ENCODE measurements at places on chromosomes 5 and 9. TPM values are rescaled to one million over a fixed set of nuclear protein-coding genes. Genes with fewer than 3 reads are reported as not detected.

GRCh38 chr9:136605988-136606660 is 56.6 kb upstream of the EGFL7 start:
- H3K36me3 ChIP-seq = no peaks in the 10 kb centered on the region
- no peak for DNase-seq

GRCh38 chr5:134464988-134465815 is 53.5 kb upstream of the CDKN2AIPNL start:
- H3K27ac ChIP-seq = peak overlapping the region; percentile 68
- H3K27me3 ChIP-seq = peaks cover 3% of the 10 kb centered on the region
- H3K36me3 ChIP-seq = no peaks in the 10 kb centered on the region
- peaks cover 17% of the 10 kb centered on the region for H3K4me1 ChIP-seq

DNA sequence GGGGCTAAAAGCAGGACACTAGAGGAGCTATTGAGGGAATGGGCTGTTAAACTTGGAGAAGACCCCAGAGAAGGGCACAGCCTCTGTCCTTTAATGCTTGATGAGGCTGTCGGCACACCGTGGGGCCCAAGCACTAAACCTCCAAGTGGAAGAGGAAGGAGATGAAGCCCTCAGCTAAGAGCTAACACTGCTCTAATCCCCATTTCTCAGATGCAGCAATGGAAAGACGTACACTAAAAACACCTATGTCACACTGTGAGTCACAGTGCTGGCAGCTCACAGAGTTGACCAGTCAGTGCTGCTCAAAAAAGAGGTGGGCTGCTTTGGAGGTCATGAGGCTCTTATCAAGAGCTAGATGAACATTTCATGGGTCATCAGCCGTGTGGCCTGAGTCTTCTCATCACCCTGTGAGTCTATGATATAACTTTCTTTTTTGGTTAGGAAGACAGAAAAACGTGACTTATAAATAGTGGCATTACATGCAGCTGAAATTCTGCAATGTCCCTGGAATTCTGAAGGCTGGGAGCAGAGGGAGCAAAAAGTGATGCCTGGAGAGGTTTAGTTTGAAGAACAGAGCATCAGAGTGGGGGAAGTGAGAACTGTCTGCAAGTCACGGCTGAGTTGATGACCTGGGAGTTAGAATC is 21.5 kb downstream of the TNFSF8 start:
- H3K27me3 ChIP-seq = no peaks in the 10 kb centered on the region
- peaks cover 83% of the 10 kb centered on the region for H3K36me3 ChIP-seq
- H3K4me1 ChIP-seq = peaks cover 74% of the 10 kb centered on the region
- no peak for DNase-seq
- H3K27ac ChIP-seq = peak overlapping the region; percentile 97
- peak overlapping the region; percentile 64 for H3K4me3 ChIP-seq

DNA sequence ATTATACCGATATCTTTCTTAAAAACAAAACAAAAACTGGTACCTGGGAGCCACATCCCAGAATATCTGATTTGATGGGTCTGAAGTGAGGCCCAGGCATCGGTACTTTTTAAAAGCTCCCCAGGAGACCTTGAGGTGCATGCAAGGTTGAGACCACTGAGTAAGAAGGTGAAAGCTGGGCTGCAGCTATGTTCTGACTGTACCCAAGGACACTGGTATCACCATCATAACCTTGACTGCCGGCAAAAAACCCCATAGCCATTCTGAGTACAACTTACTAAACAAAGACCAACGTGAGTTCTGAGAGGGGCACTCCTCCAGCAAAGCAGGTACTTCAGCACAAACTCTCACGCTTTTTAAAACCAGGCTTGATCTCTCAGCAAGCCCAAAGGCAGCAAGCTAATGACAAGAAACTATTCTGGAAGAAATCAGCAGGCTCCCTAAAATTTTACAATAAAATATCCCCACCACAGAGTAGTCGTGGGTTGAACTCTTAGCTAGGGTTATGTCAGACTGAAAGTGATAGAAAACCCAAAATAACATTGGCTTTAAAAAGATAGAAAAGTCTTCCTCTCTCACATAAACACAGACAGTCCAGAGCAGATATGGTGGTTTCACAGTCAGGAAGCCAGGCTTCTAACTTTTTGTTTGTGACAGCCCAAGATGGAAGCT is 263.9 kb downstream of the SAXO1 start:
- no peak overlapping the region for H3K27ac ChIP-seq
- H3K36me3 ChIP-seq = no peaks in the 10 kb centered on the region
- H3K4me3 ChIP-seq = no peak overlapping the region
- no peaks in the 10 kb centered on the region for H3K4me1 ChIP-seq
- H3K27me3 ChIP-seq = peaks cover 7% of the 10 kb centered on the region

GRCh38 chr5:95804736-95805539 is 17.6 kb downstream of the GLRX start:
- H3K4me1 ChIP-seq = peaks cover 22% of the 10 kb centered on the region
- no peak overlapping the region for H3K4me3 ChIP-seq
- no peak overlapping the region for H3K27ac ChIP-seq
- no peaks in the 10 kb centered on the region for H3K27me3 ChIP-seq

DNA sequence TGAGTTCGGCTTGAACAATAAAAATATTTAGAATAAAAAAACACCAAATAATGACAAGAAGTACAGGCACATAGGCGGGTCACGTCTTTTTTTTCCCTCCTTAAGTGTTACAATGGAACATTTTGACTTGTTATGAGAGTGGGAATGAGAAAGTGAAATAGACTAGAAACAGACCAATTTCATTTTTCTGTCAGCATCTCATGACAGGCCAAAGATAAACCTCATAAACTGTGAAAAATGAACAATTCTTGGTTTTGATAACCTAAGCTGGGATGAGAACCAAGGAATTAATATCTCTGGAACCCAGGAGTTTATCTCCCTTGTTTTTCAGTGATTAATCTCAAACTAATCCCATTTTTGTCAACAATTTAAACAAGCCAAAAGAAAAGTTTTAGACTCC is 299.5 kb downstream of the SLIT3 start:
- no peak overlapping the region for H3K4me3 ChIP-seq
- H3K27me3 ChIP-seq = peaks cover 3% of the 10 kb centered on the region
- DNase-seq = no peak
- H3K36me3 ChIP-seq = no peaks in the 10 kb centered on the region

GRCh38 chr5:14489643-14490042 is 91.9 kb upstream of the OTULINL start:
- no peak for DNase-seq
- H3K36me3 ChIP-seq = peaks cover 3% of the 10 kb centered on the region
- H3K27me3 ChIP-seq = no peaks in the 10 kb centered on the region

- H3K27me3 ChIP-seq = no peaks in the 10 kb centered on the region
- H3K4me3 ChIP-seq = no peak overlapping the region
- peaks cover 5% of the 10 kb centered on the region for H3K4me1 ChIP-seq
- DNase-seq = peak; percentile 47
- H3K36me3 ChIP-seq = peaks cover 3% of the 10 kb centered on the region
- H3K27ac ChIP-seq = no peak overlapping the region
These were observed 9.7 kb downstream of the TIGD6 start for GRCh38 chr5:149990518-149991376.

- no peak overlapping the region for H3K4me3 ChIP-seq
- H3K27me3 ChIP-seq = no peaks in the 10 kb centered on the region
- DNase-seq = no peak
- H3K4me1 ChIP-seq = no peaks in the 10 kb centered on the region
These were observed 1138.9 kb upstream of the WWC1 start for GRCh38 chr5:167152561-167152960.

DNA sequence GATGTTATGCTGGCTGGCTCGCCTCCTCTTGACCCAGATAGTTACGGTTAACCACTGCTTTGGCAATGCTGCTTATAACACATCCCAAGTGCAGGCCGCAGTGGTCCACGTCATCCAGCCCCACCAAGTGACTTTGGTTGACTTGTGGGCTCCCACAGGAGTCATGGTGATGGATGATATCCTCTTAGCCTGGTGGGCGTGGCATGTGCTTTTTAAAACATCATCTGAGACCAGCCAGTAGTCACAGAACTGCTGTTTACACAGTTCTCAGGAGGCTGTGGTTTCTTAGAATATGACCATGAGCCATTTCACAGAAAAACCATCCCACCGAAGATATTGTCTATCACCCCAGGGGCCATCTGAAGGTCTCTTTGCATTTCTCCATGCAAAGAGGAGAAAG is 216.9 kb downstream of the SH3GL2 start:
- DNase-seq = no peak
- H3K4me3 ChIP-seq = no peak overlapping the region
- H3K27me3 ChIP-seq = no peaks in the 10 kb centered on the region
- no peaks in the 10 kb centered on the region for H3K36me3 ChIP-seq

The SH3GL2 gene
- not detected for total RNA-seq

The MED22 gene
- 40.5 TPM for total RNA-seq

The GABRB2 gene
- total RNA-seq = not detected

The JAKMIP2 gene
- 1.1 TPM for total RNA-seq

The PCDHB8 gene
- not detected for total RNA-seq

The FAM151B gene
- 0.32 TPM for total RNA-seq
